ENCODE measurements at places on chromosomes 3 and 15.
A peak's percentile ranks its signal among the peaks of the same experiment; 100 is the strongest.

GRCh38 chr3:93973131-93974126, at the start of gene PROS1:
Gene PROS1 (minus strand): TSS chr3:93973896. CDS start chr3:93973749, 147 bp downstream.
- DNase-seq: peak; percentile 94

GRCh38 chr3:133986311-133986710, 43.4 kb downstream of the SLCO2A1 start:
- no peak for DNase-seq

GRCh38 chr3:12663401-12663935, 449 bp downstream of the RAF1 start:
- no peak for DNase-seq

GRCh38 chr3:138378990-138379389, 30.6 kb downstream of the MRAS start:
- no peak for DNase-seq

GRCh38 chr15:29612096-29612495, 210.2 kb downstream of the TJP1 start:
- peak; percentile 12 for DNase-seq

DNA sequence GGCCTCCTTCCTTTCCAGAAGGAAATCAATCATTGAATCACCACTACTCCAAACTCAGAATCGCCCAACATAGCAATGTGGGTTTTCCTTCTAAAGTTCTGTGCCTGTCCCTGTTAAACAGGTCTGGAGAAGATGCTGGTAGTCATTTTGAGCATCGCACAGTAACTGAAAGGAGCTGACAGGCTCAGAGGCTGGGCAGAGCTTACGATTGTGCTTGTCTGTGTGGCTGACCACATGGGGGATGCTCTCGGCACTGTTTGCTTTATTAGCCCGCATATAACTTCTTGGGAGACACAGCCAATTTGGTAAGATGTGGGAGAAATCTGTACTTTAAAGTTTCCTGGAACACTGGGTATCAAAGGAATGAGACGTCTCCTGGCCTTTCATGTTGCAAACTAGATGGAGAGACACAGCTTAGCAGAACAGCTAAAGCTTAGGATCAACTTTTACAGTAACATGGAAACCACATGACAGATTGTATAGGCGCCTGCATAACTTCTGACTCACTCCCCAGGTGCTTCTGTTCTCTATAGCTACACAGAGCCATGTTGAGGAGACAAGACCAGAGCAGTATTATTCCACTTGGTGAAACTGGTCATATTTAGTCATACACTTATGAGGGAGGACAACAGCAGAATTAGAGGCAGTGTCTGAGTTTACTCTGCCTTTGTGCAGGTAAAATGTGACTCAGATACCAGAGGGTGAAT, 374.1 kb downstream of the RORA start:
- DNase-seq: no peak

- no peak for DNase-seq
Observed at GRCh38 chr3:124620600-124621063, 109.6 kb upstream of the UMPS start.

DNA sequence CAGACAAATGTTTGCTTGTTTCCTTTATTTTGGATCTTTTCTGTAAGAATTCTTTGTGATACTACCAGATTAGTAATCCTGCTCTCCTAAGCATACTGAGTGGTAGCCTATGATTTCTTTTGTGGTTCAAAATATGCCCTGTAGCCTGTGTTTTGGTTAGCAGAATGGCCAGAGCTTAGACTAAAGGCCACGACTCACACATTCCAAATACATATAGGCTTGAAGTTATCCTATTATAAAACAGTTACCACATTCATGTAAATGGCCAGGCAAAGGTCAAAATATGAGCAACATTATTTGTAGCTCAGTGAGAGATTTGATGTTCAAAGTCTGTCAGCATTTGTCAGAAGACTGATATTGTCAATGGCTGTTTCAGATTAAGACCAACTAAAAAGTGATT, 84.5 kb downstream of the MITF start:
- DNase-seq: no peak

DNA sequence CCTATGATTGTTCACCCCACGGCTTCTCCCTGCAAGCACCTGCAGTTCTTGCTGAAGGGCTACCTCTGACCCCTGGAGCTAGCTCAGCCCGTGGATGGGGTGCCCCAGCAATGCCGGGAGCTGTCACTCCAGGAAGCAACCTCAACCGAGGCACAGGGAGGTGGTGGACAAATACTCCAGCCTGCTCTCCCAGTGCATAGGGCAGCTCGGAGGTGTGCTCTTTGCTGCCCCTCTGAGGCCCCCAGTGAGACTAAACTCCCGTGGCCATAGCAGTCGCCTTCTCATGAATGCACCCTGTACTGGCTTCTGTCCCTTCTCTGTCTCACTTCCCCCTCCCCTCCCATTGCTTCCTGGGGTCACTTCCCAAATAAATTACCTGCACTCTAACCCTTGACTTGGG, 48.5 kb downstream of the LINGO1 start:
- DNase-seq: no peak

DNA sequence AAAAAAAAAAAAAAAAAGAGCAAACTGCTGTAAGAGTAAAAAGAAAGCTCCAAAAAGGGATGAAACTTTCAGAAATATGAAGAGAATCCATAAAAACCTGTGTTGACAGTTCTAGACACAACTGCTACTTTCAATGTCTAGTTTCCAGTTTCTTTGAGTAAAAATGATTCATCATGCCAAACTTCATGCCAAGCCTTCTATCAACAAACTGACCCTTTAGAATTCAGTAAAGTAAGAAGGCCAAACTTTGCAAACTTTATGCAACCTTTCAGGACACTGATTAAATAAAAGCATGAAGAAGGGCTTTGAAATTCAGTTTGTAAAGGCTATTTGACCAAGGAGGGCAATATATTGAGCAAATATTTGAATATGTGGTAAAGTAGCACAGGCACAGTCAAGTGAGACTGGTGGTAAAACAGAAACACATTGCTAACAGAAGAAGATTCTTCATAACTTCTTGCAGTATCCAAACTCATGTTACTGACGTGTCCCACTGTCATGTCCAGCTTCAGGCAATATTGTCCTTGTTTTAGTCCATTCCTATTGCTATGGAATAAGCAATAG, 56.3 kb upstream of the CFAP20DC start:
- DNase-seq: no peak

GRCh38 chr3:42537350-42537749, 34.9 kb downstream of the VIPR1 start:
- DNase-seq: no peak

- DNase-seq: no peak
Observed at GRCh38 chr15:60418096-60418495, 20.3 kb upstream of the ANXA2 start.

DNA sequence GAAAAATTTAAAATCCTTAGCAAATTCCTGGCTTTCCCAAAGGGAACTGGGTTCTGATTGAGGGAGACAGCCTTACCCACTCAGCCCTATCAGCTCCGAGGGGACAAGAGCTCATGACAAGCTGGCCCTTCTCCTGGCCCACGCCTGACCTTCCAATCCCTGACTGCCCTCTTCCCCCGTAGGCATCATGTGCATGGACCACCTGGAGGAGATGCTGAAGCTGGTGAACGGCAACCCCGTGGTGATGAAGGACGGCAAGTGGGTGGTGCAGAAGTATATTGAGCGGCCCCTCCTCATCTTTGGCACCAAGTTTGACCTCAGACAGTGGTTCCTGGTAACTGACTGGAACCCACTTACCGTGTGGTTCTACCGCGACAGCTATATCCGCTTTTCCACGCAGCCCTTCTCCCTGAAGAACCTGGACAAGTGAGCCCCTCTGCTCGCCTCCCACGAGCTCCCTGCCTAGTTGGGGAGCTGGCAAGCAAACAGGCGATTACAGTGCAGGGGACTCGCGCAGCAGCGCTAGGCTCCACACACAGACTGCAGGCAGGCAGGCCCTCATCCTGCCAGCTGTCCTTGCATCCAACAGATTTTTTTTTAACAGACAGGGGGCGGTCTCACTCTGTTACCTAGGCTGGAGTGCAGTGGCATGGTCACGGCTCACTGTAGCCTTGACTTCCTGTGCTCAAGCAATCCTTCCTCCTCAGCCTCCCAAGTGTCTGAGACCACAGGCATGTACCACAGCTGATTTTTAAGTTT, 16.8 kb downstream of the RPUSD3 start:
- peak; percentile 27 for DNase-seq

GRCh38 chr15:48722764-48723661, 77.5 kb upstream of the FBN1 start:
- DNase-seq: no peak

DNA sequence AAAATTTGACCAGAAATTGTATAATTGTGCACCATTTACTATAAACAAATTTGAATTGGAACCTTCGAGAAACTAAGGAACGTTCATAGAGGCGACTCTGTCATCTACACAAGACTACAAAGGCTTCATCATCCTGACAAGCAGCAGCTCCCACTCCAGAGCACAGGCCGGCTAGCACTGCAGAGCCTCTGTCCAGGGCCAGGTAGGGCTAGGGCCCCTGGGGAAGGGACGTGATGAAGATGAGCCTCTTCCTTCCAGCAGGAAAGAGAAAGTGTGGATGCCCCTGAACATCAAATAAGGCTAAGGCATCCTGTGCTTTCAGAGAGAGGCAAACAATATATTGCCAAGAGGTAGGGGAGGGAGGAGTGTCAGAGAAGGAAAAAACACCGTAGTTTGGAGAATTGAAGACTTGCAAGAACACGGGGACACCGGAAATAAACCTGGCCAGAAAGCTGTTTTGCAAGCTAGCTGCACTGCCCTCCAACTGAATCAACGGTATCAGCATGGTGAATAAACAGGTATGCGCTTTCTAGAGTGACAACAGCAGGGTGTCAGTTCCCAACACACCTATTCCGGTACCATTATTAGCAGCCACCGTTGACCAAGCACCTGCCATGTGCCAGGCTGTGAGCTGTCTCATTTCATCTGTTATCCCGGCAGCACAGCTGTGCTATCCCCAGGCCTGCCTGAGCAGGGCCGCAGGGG, 12.4 kb downstream of the XXYLT1 start:
- DNase-seq: no peak

DNA sequence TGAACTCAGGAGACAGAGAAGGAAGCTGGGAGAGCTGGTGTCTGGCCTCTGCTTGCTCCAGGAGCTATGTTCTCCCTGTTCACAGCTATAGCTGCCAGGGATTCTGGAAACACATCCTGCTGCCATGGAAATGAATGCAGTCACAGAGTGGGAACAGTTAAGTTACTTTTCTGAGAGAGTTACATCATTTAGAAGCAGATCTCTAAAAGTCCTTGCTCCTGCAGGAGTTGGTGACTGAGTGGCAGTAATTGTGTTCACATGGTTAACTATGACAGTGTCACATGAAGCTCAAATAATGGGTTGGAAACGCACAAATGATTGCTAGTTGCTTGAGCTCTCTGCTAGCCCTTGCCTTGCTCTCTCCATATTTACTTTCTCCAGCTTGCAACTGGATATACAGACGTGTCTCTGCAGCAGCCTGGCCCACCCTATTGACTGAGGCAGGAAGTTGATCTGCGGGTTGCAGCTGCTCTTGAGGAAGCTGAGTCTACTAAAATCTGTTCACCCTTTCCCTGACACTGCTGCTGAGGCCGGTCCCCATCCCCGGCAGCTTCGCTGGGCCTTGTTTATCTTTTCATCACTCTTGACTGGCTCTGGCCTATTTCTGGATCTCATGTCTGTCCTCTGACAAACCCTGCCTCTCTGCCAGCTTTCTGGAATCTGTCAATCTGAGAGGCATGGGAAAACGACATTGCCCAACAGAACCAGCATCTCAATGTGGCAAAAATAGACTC, 16.7 kb upstream of the ISLR start:
- DNase-seq: peak; percentile 78

DNA sequence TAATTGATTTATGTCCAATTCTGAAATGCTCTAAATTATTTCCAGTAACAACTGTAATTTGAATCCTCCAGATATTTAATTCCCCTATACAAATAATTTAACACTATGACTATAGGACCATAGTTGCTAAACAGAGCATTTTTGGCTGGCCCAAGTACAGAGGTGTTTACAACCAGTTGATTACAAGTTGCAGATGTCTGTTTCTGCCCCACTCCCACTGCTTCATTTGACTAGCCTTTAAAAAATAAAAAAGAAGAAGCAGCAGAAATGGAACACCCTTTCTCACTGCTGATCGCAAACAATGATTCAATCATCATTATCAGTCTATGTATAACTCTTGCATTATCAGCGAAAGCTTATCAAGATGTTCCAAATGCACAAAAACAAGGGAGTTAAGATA, 54.6 kb downstream of the SENP7 start:
- DNase-seq: no peak

DNA sequence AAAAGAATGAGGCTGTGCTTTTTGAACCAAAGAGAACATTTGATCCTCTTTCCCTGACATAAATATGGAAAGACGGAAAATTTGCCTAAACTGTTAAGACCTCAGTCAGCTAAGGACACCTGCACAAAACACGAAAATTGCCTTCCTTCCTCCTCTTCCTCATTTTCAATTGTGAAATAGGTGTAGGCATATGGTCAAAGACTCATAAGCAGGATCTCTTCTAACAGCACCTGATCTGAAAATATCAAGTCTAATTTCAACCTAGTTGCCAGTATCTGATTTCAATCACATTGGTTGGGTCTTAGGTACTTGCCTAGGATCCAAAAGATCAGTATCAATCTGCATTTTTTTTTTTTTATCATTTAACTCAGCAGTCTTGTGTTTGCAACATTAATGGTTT, 215.7 kb upstream of the SLC2A2 start:
- no peak for DNase-seq

- DNase-seq: no peak
Observed at GRCh38 chr15:28962851-28963710, 77.3 kb downstream of the APBA2 start.

GRCh38 chr15:85839643-85840042, 44.9 kb upstream of the KLHL25 start:
- no peak for DNase-seq

DNA sequence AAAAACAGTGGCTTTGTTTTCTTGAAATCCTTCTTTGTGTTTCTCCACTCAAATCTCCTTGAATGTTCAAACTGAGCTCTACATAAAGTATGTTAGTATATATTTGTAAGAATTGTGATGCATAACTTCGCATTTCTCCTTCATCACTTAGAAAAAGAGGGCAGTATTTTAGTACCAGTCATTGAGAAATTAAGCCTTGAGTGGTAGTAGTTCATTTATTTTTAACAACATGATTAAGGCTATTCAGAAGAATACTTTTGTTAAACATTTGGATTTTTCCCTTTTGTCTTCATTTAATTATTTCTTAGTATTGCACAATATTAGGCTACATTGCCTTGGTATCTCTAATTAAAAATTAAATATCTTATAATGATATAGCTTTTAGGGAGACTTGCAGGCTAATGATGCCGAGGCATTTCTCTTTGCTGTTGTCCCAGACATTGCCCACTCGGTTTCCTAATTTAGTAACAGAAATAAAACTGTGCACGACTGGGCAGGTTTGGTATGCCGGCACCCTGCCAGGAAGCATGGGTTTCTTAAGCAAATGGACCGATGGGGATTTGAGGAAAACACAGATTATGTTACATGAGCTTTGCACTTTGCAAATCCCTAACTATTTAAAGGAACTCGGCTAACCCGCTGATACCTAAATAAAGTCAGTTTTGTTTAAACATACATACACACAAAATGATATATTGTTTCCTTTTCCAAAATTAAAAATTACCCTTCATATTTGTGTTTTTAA, 54.7 kb downstream of the LRRC28 start:
- DNase-seq: peak; percentile 81

Measured in eye (tissue), 1 donor.